CD4-positive, CD25-positive, alpha-beta regulatory T cell (primary cell): ENCODE measurements at places on chromosomes 16 and 17.

DNA sequence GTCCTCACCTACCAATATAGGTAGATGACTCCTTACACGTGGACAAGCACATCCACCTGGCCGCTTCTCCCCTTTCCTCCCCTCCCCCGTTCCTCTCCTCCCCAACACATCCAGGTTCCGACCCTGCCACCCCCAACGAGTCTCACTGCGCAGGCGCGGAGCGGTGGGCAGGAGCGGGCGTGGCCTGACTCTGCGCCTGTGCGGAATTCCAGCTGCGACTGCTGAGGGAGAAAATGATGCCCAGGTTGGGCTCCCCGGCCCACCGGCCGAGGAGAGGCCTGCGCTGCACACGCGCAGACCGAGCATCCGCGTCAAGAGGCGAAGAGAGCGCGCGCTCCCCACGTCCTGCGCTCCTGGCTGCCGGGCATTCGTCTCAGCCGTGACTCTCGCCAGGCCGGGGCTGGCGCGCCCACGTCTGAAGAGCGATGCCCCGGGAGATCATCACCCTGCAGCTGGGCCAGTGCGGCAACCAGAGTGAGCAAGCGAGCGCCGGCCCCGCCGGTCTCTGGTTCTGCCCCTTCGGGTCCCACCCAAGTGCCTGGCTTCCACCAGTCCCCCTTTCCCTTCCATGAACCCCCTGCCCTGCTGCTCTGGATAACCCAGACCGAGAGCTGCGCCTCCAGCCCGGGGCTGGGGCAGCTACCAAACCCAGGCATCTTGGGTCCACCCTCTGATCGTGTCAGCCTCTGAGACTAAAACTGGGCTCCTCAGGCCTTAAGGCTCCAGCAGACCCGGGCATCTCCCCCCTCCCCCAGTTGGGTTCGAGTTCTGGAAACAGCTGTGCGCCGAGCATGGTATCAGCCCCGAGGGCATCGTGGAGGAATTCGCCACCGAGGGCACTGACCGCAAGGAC, at the start of gene TUBG2:
TUBG2 (plus strand) TSS at position 206 of the 853 bp plus-strand sequence; CDS start at position 426, 220 bp downstream.
- peak; percentile 61 for DNase-seq

DNA sequence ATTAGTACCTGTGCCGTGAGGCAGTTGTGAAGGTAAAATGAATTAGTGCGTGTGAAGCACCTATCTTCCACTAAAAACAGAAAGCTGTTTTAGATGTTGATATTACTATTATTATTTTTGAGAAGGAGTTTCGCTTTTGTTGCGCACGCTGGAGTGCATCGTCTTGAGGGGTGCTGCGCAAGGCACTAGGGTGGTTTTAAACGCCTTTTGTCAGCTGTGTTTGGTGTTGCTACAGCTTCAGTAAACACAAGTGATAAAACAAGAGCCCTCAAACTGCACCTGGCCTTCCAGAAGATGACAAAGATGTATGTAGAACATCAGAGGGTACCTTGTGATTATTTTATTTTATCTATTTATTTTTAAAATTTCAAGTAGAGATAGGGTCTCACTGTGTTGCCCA, 38.2 kb downstream of the PLCG2 start:
- no peak for DNase-seq

GRCh38 chr17:30493780-30494179, 16.6 kb downstream of the GOSR1 start:
- DNase-seq: no peak

DNA sequence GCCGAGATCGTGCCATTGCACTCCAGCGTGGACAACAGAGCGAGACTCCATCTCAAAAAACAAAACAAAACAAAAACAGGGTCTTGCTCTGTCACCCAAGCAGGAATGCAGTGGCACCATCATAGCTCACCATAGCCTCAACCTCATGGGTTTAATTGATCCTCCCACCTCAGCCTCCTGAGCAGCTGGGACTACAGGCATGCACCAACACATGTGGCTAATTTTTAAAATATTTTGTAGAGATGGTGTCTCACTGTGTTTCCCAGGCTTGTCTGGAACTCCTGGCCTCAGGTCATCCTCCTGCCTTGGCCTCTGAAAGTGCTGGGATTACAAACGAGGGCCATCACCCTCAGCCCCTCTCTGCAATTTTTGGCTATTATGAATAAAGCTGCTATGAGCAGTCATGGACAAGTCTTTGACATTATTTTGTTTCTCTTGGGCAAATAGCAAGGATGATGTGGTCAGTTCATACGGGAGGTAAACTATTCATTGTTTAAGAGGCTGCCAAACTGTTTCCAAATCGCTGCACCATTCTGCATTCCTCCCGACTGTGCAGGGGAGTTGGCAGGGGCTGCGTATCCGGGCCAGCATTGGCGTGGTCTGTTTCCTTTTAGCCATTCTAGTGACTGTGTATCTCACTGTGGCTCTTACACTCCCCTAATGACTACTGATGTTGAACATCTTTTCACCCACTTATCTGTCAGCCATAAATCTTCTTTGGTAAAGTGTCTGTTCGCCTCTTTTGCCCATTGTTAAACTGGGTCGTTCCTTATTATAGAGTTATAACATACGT, 21.1 kb downstream of the EIF4A3 start:
- no peak for DNase-seq

DNA sequence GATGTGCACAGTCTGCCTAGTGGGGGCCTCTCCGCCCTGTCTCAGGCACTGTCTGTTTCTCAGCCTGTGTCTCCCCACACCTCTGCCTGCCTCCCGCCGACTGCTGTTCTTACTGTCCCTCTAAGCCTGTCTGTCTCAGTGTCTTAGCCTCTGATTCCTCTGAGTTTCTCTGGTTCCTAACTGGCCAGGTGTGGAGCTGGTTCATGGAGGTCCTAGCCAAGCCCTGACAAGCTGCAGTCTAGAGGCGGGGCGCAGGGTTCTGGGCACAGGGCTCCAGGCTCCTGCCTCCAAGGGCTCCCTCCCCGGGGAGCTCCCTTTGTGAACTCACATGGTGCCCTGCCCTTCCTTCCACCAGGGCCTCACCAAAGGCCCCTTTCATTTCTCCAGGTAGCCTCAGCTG, 19.4 kb downstream of the C17orf100 start:
- no peak for DNase-seq

DNA sequence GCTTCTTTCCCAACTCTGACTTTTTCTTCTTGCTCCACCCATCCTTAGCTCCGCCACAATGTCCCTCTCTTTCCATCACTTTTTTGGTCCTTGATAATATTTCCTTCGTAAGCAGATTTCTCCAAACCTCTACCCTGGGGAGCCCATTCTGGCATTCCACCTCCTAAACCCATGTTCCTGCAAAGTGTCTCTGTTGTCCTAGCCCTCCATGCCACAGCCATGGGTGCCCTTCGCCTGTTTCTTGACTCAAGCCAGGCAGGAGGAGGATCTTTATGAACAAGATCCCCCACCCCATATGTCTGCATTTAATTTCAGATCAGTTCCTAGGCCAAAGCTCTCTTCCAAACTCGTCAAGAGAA, 42.4 kb downstream of the GAS7 start:
- DNase-seq: no peak

GRCh38 chr17:13320046-13320785, 281.5 kb downstream of the HS3ST3A1 start:
- DNase-seq: no peak

DNA sequence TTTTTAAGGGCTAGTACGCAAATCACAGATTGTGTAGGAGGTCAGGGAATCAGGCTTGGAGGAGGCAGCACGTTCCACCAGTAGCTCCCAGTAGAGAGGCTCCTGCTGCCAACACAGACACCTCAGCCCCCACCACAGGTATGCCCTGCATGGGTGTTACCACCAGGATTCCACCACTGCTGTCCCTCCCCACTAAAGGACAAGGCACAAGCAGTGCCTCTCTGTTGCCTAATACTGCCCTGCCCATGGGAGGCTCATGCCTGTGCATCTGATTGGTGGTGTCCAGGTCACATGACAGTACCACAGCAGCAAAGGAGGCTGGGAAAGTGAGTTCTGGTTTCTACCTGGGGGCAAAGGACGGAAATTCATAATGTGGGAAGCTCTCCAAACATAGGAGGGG, 33.6 kb upstream of the CACNG4 start:
- no peak for DNase-seq
